Activated CD4-positive, alpha-beta T cell treated with anti-CD3 and anti-CD28 coated beads, Interleukin-10, Interleukin-2, amounts not matched to agents 100 ng/mL and 50 ng/mL, durations not matched to agents 16 hours and 8 hours (primary cell): ENCODE measurements at places on chromosomes 7 and 10.

DNA sequence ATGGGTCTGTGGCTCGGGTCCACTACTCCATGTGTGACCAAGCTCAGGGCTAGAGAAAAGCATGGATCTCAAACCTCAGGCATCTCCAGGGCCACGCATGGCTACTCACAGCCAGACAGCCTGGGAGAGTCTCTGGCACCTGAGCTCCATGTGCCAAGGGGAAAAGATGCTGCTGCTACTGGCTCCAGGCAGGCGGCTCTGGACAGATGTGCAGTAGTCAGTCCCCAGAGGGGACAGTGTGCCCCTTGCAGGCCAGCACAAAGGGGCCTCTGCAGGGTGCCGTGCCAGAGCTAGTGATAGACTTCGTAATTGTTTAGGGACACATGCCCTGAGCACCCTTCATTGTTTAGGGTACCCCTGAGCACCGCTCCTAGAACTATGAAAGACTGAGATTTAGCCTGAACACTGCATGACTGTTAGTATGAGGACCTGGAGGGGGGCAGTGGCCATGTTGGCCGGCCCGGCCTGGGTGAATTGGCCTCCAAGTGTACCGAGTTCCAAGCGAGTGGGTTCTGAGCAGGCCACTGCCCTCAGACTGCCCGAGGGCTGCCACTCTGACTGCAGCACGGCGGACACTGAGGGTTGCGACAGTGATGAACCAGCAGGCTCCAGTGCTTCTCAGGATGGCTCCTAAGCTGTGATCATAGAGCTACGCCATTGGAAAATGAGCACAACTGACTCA is 80.7 kb downstream of the TCERG1L start:
- no peak for DNase-seq

GRCh38 chr10:117926491-117926890 is 120.2 kb downstream of the RAB11FIP2 start:
- no peak for DNase-seq

DNA sequence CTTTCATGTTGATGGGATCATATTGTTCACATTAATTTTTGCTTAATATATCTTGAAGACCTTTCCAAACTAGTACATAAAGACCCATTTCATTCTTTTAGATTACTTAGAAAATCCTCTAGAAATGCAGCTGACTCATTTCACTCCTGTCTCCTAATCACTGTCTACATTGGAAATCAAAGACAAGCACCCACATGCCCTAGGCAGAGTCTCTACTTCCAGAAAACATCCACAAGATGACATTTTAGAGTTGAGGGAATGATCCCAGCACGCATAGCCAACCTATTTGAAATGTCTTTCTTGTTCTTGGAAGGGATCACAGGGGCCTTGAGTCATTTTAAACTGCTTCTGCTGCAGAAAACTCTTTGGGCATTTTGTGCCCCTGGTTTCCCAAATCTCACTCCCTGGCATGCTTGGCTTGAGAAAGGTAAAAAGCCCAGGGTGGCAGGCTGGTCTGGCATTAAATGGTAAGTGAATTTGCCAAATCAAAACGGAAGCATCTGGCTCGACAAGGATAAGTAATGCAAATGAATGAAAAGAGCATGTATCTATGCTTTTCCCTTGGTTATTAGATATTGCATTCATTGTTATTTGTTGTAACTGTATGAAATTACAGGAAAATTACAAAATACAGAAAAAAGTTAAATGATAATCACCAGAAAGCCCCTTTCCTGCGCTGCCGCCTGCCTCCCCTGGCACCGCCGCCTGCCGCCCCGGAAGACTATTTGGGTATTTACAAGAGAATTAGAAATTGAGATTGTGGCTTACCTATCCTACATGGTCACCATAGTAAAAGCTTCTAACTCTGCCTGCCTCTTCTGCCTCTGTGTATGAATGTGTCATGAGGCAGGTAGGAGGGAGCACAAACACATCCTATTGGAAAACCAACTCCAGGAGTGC is 225.3 kb downstream of the PTEN start:
- no peak for DNase-seq

DNA sequence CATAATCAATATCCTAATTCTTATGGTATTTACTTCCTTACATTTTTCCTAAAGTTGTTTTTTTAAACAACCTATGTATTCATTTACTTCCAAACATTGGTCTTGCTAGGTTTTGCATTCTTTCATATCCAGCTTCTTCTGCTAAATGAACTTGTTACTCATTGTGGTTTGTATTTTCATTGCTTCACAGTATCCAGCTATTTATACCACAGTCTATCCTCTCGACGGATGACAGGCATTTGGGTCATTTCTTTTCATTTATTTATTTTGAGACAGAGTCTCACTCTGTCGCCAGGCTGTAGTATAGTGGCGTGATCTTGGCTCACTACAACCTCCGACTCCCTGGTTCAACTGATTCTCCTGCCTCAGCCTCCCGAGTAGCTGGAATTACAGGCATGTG is 66.8 kb downstream of the CCDC6 start:
- no peak for DNase-seq

GRCh38 chr7:140230861-140231770 is 54.3 kb upstream of the KDM7A start:
- peak; percentile 85 for DNase-seq

DNA sequence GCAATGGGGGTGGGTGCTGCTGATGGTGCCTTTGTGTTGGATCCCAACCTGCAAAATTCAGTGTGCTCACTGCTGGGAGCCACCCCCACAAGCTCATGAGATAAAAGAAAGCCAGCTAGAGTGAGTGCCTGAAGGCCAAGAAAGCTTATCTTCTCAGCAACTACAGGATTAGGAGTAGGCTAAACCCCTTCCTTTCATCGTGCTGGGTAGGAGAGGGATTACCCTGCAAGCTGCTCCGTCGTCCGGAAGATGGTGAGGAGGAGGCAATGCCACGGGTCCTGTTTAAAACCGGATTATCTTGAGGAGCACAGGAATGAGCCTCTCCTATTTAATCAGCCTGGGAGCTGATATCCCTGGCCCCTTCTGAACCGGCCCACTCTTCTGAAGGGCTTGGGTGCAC is 258.0 kb downstream of the GALNT17 start:
- DNase-seq = no peak

DNA sequence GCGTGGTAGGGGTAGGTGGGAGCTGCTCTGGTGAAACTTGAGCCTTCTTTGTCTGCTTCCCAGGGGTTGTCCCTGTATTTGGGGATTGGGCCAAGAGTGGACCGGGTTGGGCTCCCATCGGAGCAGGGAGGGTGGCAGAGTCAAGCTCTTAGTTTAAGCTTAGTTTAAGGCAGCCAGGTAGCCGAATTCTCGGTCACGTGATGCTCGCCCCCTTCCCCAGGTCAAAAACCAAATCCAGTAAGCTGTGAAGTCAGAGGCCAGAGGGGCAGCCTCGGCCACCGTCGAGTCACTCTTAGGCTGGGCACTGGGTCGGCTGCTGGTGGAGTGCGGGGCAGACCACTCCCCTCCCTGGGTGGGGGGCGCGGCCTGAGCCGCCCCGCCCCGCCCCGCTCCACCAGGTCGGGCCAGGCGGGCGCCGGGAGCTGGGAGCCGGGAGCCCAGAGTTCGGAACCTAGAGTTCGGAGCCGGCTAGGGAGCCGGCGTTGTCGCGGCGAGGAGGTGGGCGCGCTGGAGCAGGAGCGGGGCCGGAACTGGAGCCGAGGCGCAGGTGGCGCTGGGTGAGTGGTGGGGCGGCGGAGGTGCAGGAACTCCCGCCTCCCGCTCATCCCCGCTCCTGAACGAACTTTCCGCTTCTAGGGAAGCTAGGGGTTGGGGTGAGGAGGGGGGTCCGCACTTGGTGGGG is 2.8 kb upstream of the LZTS2 start:
- peak; percentile 44 for DNase-seq

- DNase-seq = peak; percentile 32
Measured at GRCh38 chr10:88386821-88387773, 196.0 kb downstream of the RNLS start.

- no peak for DNase-seq
Measured at GRCh38 chr10:129134371-129134770, 332.7 kb upstream of the MGMT start.

GRCh38 chr10:124036746-124037145 is 56.7 kb downstream of the CHST15 start:
- no peak for DNase-seq

- no peak for DNase-seq
Measured at GRCh38 chr7:52715701-52716100, 319.7 kb upstream of the POM121L12 start.

- DNase-seq = no peak
Measured at GRCh38 chr7:149731207-149731955, 42.0 kb downstream of the ZNF467 start.

- no peak for DNase-seq
Measured at GRCh38 chr10:80700760-80701444, 163.2 kb downstream of the SH2D4B start.

DNA sequence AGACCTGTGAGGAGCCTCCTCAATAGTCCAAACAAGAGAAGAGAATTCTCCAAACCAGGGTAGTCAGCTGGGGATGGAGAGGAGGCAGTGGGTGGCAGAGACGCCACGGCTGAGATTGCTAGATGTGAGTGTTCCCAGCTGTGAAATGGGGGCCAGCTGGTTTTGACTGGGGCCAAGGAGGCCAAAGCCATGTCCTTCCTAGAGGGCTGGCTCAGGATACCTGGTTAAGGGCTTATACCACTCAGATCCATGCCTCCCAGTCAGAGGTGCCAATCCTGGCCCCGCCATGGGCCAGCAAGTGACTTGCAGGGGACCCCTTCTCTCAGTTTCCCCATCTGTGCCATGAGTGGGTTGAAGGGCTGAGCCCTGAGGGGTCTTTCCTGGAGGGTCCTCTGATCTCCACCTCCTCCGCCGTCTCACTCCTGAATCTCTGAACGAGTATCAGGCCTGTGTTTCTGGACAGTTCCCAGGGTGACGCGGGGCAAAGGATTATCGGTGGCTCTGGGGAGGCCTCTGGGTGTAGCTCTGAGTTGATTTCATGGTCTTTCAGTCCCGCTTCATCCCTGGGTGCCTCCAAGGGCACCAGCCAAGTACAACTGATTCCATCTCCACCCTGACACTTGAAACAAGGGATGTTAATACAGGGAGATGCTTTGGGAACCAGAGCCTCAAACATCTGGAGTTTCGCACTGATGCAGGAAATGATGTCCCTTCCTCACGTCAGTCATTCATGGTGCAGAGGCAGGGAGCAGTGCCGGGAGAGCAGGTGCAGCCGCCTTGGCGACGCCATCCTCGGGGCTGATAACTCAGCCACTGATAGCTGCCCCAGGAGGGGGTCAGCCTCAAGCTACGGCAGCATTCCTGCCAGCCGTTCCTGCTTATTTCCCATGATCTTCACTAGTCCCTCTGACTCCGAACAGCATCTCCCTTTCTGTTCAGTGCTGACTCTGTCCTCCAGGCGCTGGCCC is 126.7 kb downstream of the RGS10 start:
- DNase-seq = no peak

GRCh38 chr7:50368366-50368765 is 63.9 kb downstream of the IKZF1 start:
- DNase-seq = peak; percentile 87

DNA sequence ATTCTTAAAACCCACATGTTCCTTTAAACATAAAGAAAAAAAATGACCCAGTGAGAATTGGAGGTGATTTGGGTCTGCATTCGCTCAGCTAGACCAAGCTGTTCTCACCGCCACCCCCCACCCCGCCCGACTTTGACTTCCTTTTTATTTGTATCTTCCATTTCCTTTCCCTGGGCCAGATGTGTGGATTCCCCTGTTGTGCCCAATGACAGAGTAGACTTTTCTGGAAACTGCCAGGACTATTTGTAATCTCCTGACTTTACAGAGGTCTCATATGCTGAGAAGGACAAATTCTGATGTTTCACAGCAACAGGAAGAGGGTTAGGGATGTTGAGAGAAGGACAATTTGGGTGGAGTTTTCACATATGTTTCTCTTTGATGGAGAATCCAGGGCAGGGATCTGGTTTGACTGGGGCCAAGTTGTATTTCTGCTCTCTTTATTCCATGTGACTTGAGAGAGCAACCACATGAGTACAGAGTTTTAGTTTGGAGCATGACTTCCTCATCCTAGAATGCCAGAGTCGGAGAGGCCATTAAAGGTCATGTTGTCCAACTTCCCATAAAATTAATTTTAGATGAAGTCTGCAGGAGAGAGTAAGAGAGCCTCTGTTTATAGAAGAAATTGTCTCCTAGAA is 1023.2 kb downstream of the LRMDA start:
- no peak for DNase-seq

DNA sequence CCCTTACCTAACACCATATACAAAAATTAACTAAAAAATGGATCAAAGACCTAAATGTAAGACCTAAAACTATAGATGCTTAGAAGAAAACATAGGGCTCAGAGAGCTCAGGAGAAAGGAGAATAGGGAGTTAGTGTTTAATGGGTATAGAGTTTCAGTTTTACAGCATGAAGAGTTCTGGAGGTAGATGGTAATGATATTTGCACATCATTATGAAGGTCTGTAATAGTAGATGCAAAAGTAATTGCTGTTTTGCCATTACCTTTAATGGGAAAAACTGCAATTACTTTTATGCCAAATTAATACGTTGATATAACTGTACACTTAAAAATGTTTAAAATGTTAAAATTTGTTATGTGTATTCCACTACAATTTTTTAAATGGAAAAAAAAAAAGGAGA is 39.2 kb upstream of the NANOS1 start:
- DNase-seq = no peak

GRCh38 chr10:99520040-99520846 is 12.5 kb upstream of the NKX2-3 start:
- DNase-seq = no peak

DNA sequence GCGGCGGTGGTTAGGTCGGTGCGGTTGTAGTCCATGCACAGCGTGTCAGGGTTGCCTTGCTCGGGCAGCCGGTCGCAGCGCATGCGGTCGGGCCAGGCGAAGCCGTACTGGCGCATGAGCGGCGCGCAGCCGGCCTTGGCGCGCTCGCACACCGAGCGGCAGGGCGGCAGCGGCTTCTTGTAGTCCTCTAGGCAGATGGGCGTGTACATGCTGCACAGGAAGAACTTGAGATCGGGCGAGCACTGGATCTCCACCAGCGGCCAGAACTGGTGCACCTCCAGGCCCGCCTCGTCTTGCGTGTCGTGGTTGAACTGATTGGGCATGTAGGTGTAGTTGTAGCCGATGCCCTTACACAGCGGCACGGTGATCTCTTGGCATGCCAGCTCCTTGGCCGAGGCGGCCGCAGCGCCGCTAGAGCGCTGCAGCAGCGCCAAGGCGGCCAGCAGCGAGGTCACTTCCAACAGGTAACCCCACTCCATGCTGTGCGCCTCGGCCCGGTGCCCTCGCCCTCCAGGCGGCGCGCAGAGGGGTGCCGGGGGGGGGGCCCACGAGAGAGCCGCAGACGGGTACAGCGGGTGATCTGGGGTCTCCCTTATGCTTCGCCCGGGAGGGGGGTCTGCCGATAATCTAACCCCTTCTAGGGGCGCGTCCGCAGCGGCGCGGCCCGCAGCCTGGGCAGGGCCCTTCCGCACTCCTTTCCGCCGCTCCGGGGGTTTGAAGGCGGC is 983 bp downstream of the FZD8 start:
- peak; percentile 70 for DNase-seq
